ENCODE measurements at places on chromosomes 5 and 9.

- no peak for DNase-seq
These were observed 36.0 kb downstream of the TTC1 start for GRCh38 chr5:160044967-160045366.

- DNase-seq = no peak
These were observed 108.6 kb upstream of the ERCC6L2 start for GRCh38 chr9:95766906-95767305.

- peak; percentile 30 for DNase-seq
These were observed 51.9 kb downstream of the NIPAL4 start for GRCh38 chr5:157511651-157512644.

GRCh38 chr9:105842023-105842644 is 147.8 kb downstream of the TMEM38B start:
- no peak for DNase-seq

DNA sequence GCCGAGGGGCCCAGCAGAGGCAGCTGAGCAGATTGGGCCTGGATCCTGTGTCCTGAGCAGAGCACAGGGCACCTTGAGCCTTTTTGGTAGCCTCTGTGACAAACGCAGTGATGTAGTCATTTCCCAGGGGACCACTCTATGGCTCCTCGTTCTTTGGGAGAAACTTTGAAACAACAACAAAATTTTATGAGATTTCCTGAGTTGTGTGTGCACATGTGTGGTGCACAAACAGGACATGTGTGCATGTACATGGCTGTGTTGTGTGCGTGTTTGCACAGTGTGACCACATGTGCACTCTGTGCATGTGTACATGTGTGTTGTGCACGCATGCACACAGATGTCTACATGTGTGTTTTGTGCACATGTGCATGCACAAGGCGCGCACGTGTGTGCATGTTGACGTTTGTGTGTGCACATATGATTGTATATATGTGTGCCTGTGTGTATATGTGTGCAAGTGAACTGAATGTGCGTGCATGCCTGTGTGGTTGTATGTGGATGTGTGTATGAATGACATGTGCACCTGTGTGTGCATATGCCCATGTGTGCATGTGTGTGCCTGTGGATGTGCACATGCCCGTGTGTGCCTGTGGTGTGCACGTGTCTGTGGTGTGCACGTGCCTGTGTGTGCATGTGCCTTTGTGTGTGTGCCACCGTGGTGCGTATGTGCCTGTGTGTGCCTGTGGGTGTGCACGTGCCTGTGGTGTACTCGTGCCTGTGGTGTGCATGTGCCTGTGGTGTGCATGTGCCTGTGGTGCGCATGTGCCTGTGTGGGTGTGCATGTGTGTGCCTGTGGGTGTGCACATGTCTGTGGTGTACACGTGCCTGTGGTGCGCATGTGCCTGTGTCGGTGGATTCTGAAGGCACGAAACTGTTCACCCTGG is 221.6 kb downstream of the CACNA1B start:
- no peak for DNase-seq

GRCh38 chr5:123441408-123441807 is 18.2 kb upstream of the CEP120 start:
- DNase-seq = no peak

- DNase-seq = no peak
These were observed 63.9 kb downstream of the MAT2B start for GRCh38 chr5:163569284-163569683.

- no peak for DNase-seq
These were observed 818 bp downstream of the PCDHGA10 start for GRCh38 chr5:141413540-141414069.

DNA sequence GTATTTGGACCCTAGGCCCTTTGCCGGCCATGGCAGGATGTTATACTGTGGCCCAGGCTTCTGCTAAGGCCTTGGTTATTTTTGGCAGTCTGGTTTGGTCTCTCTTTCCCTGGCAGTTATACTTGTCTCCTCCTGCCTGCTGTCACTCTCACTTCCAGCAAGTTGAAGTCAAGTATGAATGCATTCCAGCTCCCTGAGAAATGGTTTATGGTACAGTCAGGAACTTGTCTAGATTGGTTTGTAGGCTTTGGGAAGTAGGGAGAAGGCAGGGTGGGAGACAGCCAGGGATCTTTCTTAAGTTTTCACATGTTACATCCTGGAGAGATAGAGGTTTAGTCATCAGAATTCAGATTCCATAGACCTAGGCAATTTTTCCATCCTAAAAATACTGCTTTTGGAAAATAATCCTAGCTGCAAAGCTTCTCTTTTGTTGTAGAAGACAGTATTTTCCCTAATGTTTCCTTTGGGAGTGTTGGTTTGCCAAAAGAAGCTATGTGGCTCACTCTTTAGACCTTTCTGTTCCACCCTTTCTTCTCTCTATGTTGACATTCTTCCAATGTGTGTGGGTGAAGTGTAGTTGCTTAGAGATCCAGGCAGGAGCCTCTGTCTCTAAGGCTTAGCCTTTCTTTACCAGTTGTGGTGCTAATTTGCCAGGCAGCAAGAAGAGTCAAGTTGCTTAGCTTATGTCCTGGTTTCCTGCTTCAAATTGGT is 2.5 kb upstream of the KDM3B start:
- no peak for DNase-seq

DNA sequence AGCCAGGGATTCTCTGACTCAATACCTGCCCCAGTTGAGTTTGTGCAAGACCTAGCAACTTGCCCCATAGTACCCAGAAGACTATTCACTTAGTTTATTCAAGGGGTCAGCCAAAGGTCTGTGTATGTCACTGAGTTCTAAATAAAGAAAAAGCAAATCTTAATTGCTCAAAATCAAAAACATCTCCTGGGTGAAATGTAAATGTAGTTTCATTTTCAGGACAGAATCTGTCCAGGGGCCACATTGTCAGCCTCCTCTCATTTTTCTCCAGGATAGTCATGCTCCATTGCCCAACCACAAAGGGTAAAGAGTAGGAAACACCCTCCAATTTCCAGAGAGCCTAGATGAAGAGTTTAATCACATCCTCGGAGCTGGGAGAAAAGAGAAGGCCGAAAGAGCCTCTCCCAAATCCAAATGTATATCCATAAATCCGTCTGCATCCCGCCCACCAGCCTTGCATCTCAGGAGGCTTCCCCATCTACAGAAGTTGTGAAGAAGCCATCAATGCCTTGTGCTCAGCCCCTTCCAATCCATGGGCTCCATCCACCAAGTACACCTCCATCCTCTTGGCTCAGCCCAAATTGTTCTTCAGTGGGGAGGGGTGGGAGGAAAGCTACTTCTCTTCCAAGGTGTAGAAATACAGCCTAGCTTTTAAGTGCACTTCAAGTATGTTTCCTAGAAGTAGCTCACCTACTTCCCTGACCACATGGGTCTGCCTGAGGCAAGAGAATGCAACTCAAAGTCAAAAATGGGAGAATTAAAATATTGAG is 26.9 kb downstream of the ADAM19 start:
- no peak for DNase-seq

DNA sequence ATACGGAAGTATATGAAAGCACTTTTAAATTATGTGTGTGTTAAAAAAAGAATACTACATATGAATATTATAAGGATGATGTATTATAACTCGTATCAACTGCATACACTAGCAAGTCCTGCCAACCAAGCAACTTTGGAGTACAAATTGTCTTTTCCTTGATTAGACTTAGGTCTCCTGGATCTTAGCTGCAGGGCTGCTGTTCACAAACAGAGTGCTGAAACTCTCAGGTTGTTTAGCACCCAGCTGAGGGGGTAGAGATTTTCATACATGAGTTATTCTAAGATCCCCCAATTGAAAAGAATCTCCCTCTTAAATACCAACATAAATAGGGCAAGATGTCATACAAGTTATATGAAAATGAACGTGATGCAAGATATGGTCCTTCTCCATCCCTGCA is 149.8 kb upstream of the TNC start:
- no peak for DNase-seq

- DNase-seq = no peak
These were observed 6.1 kb downstream of the NDFIP1 start for GRCh38 chr5:142114687-142115086.

DNA sequence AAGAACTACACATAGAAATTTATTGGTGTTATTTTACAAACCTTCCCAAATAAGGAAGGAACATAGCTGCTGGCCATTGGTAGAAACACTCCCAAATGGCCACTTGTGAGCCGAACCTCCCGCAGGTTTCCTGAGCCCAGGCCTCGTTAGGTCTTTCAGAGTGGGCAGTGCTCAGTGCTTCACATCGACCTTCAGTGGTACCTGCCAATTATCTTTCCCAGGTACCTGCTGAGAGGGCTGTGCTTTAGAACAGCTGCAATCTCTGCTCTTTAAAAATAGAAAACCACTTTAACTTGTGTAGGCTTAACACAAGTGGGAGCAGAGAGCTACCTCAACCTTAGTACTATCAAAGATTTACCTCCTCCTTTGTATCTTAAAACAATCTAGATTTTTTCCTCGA is 334.1 kb downstream of the RFX3 start:
- no peak for DNase-seq
